ENCODE measurements at places on chromosomes 6 and 20.

DNA sequence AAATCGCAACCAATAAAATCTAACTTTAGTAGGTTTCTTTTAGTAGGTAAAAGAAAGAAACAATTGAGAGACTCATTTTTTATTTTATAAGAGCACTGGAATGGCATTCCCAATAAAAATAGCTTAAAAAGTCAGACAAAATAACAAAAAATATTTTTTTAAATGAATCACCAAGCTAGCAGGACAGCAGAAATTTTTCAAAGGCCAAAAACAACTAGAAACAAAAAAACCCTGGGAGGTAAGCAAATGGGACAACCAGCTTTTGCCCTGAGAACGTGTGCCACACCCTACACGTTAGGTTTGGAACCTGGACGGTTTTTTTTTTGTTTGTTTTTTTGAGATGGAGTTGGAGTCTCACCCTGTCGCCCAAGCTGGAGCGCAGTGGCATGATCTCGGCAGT is 19.6 kb downstream of the GPLD1 start:
- DNase-seq = no peak

DNA sequence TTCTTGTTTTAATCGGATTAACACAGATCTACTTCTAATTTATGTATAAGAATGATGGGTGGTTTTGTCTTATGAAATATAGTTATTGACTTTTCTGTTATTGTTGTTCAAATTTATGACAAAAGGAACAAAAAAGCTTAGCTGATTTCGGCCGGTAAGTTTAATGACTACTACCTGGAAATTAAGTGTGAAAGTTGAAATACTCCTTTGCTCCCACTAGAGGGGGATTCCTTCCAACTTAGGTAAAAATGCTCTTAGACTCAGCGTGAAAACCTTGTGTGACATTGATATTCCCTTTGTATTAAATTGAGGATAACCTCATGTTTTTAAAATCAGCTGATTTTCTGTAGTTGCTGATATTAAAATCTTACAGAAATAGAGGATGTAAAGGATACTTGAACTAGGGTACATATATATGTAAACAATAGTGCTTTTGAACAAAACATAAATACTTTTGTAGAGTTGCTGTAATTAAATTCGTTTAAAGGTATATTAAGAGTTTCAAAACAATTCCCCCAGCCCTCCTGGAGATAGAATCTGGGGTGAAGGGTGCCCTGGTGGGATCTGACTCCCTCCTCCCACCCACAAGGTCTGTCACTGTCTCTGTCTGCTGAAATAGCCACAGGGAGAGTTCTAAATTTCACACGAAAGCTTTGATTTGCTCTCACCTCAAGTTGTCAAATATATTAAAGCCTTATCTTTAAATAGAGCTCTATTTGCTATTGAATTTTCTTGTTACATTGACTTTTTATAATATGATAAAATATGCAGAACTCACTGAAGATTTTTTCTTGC is 257.5 kb downstream of the ARID1B start:
- DNase-seq = no peak

DNA sequence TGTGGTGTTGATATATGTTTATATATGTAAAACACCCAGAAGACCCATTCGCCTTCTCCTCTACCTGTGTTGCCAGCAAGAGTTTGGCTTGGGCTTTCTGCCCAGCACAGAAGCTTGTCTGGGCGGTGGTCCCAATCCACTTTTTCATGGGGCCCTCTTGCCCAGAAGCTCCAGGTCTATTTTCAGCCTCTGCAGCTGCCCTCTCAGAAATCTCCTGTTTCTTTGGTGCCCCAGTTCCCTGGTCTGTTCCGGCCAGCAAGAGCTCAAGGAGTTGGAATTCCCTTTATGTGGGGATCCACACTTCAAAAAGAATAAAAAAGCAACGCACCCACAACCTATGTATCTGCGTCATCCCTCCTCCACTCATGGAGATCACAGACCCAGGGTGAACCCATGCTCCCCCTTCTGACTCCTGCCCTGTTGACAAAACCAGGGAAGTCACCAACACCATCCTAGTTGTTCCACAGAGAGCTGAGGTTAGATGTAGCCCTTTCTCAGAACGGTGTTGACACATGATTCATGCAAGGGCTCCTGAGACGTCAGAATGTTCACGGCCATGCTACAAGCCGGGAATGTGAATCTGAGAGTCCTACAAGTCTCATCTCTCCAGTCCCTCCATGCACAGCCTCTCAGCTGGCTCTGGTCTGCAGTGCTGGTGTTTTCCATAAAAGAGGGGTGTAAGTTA is 156.8 kb upstream of the RIN2 start:
- no peak for DNase-seq

DNA sequence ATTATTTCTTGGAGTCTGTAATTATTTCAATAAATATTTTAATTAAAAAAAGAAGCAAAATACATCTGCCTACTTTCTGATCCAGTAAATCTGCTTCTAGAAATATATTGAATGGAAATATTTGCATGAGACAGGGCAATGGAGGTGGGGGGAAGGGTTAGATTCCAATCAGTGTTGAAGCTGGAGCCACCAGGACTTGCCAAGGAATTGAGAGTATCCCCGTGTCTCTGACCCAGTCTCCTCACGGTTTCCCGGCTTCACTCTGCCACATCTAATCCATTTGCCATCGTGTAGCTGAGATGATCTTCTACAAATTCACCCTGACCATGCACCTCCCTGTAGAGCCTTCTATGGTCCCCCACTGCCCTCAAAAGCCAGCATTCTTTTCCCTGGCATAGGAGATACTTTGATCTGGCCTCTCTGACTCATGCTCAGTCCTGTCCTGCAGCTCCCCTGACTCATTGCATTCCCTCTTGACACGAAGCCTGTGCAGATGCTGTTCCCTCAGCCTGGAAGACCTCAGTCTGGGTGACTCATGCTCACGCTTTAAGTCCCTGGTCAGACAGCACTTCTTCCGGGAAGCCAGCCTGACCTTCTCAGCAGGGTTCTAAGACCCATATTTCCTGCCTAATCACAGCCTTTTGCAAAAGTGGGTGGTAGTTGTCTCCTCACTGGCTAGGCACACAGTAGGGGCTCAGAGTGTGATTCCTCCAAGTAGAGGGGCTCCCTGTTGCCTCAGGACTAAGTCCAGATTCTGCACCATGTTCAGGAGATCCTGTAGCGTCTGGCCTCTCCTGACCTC is 23.0 kb upstream of the FKBP1A start:
- peak; percentile 32 for DNase-seq

- DNase-seq = peak; percentile 20
Observed at GRCh38 chr6:39453241-39453640, 130.7 kb upstream of the KCNK16 start.

DNA sequence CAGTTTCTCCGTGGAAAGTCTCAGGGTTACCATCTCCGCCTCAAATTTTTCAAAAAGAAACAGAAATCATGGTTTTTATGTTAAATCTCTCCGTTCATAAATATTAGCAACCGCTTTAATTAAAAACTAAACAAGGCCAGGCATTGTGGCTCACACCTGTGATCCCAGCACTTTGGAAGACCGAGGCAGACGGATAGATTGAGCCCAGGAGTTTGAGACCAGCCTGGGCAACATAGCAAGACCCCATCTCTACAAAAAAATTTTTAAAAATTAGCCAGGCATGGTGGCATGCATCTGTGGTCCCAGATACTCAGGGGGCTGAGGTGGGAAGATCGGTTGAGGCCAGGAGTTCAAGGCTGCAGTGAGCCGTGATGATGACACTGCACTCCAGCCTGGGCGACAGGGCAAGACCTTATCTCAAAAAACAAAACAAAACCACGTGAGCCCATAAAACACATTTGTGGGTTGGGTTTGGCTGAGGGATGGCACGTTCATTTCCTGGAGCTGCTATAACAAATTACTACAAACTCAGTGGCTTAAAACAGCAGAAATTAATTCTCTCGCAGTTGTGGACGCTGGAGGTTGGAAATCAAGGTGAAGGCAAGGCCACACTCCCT is 223.2 kb downstream of the ZNF217 start:
- no peak for DNase-seq

- no peak for DNase-seq
Observed at GRCh38 chr6:111356551-111356950, 126.5 kb downstream of the REV3L start.

Data from fibroblast of skin of left biceps (primary cell).